Spleen (tissue), 13 donors: ENCODE measurements at places on chromosomes 5 and 9. TPM values are rescaled to one million over a fixed set of nuclear protein-coding genes. Genes with fewer than 3 reads are reported as not detected.

DNA sequence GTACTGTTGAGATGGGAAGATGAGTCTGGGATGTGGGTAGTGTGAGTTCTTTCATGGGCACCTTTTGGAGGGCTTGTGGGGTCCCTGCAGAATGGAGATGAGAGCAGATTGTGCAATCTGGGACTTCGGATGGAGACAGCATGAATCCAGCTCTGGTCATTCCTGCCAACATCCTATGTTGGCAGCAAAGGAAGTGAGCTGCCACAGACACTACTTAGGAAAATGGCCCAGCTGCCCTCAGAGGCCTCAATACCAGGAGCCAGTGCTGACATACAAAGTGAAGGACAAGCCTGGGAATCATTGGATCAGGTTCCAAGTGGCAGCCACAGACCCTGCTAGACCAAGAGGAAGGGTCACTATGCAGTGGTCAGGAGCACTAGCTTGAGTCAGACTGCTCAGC is 402.8 kb downstream of the CDK5RAP2 start:
- H3K4me3 ChIP-seq: no peak overlapping the region
- no peaks in the 10 kb centered on the region for H3K27me3 ChIP-seq
- no peaks in the 10 kb centered on the region for H3K36me3 ChIP-seq

GRCh38 chr9:130288393-130288792 is 22.8 kb downstream of the HMCN2 start:
- H3K36me3 ChIP-seq: no peaks in the 10 kb centered on the region
- peaks cover 10% of the 10 kb centered on the region for H3K4me1 ChIP-seq
- no peak overlapping the region for H3K27ac ChIP-seq

GRCh38 chr9:81146684-81147337 is 542.5 kb downstream of the TLE1 start:
- H3K27me3 ChIP-seq: no peaks in the 10 kb centered on the region
- H3K36me3 ChIP-seq: no peaks in the 10 kb centered on the region
- H3K27ac ChIP-seq: no peak overlapping the region
- DNase-seq: no peak
- no peaks in the 10 kb centered on the region for H3K4me1 ChIP-seq
- no peak overlapping the region for H3K4me3 ChIP-seq

SLC35D2 gene
- 9.8 TPM for polyA plus RNA-seq

DNA sequence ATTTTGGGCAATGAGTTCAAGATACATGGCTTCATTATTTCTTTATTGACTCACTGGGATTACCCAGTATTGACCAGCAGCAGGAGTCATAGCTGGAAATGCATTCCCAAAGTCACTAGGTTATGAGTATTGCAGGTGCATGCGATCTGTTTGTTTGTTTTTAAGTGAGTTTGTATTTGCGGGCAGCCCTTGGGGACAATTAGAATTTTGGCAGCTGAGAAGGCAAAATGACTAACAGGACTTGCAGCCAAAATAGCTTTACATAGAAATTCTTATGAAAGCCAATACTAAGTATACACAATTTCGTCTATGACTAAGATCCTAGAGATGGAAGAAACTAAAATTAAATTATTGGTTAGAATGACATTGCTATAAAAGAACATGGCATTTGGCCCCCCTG is 18.1 kb upstream of the RGMB start:
- no peak for DNase-seq
- no peaks in the 10 kb centered on the region for H3K4me1 ChIP-seq
- no peak overlapping the region for H3K27ac ChIP-seq
- H3K36me3 ChIP-seq: no peaks in the 10 kb centered on the region
- H3K27me3 ChIP-seq: no peaks in the 10 kb centered on the region

GRCh38 chr5:80194468-80194867 is 61.4 kb downstream of the SERINC5 start:
- peaks cover 37% of the 10 kb centered on the region for H3K4me1 ChIP-seq
- no peaks in the 10 kb centered on the region for H3K27me3 ChIP-seq
- DNase-seq: no peak
- H3K4me3 ChIP-seq: no peak overlapping the region
- H3K36me3 ChIP-seq: peaks cover 7% of the 10 kb centered on the region
- no peak overlapping the region for H3K27ac ChIP-seq

LHX6 gene
- polyA plus RNA-seq: 0.04 TPM

GRCh38 chr5:148928141-148928540 is 101.7 kb downstream of the ADRB2 start:
- H3K27ac ChIP-seq: no peak overlapping the region
- no peak for DNase-seq
- H3K4me1 ChIP-seq: no peaks in the 10 kb centered on the region
- no peaks in the 10 kb centered on the region for H3K27me3 ChIP-seq
- no peak overlapping the region for H3K4me3 ChIP-seq

DNA sequence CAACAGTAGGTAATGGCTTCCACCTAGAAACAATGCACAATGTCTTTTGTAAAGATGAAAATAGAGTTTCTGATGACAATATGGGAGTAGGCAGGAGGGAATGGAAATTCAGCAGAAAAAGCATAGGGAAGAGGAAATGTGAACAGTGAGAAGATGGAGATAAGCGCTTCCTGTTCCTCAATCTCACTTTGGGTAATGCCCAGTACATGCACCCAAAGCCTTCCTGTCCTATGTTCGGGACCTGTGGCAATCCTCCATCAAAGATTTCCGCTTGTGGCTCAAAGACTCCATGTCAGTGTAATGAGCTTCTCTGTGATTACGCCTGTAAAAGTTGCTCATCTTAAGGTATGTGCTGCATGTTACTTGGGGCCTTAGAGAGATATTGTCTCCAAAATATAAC is 2.7 kb downstream of the UGT3A1 start:
- no peak overlapping the region for H3K27ac ChIP-seq
- no peak overlapping the region for H3K4me3 ChIP-seq
- no peaks in the 10 kb centered on the region for H3K36me3 ChIP-seq
- no peaks in the 10 kb centered on the region for H3K4me1 ChIP-seq
- DNase-seq: no peak
- no peaks in the 10 kb centered on the region for H3K27me3 ChIP-seq

RGMB gene
- polyA plus RNA-seq: 3.8 TPM

NME5 gene
- 0.13 TPM for polyA plus RNA-seq

GRCh38 chr5:95907067-95907705 is 54.5 kb downstream of the ELL2 start:
- no peak overlapping the region for H3K4me3 ChIP-seq
- peaks cover 8% of the 10 kb centered on the region for H3K36me3 ChIP-seq
- DNase-seq: no peak
- H3K4me1 ChIP-seq: no peaks in the 10 kb centered on the region
- no peaks in the 10 kb centered on the region for H3K27me3 ChIP-seq

CDC25C gene
- 0.37 TPM for polyA plus RNA-seq

DNA sequence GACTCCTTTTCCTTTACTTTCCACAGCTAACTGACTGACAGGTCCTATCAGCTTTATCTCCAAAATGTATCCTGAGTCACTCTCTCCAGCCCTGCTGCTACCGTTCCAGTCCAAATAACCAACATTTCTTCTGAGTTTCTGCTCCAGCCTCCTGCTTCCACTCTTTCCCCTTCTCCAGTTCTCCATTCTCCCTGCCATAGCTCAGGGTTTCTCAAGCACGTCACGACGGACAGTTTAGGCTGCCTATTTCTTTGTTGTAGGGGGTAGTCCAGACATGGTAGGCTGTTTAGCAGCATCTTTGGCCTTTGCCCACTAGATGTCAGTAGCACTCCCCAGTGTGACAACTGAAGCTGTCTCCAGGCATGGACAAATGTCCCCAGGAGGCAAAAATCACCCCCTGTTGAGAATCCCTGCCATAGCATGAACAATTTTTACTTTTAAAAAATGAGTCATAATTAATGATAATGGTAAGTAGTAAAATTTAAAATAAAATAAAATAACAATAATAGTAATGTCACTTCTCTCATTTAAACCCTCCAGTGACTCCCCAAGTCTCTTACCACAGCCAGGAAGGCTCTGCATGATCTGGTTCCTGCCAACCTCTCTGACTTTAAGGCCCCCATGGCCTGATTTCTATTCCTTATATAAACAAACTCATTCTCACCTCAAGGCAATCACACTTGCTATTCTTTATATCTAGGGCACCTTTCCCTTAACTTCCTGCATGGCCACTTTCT is 105.4 kb upstream of the FER start:
- no peaks in the 10 kb centered on the region for H3K27me3 ChIP-seq
- peaks cover 4% of the 10 kb centered on the region for H3K4me1 ChIP-seq
- no peaks in the 10 kb centered on the region for H3K36me3 ChIP-seq
- H3K27ac ChIP-seq: no peak overlapping the region
- no peak for DNase-seq
- no peak overlapping the region for H3K4me3 ChIP-seq

- H3K4me1 ChIP-seq: peaks cover 43% of the 10 kb centered on the region
- peak; percentile 79 for DNase-seq
- H3K36me3 ChIP-seq: no peaks in the 10 kb centered on the region
- H3K27ac ChIP-seq: no peak overlapping the region
- H3K27me3 ChIP-seq: peaks cover 13% of the 10 kb centered on the region
Observed at GRCh38 chr5:141492168-141492885, 3.4 kb downstream of the PCDHGC5 start.

GRCh38 chr5:37375091-37375490 is 4.0 kb upstream of the WDR70 start:
- no peaks in the 10 kb centered on the region for H3K36me3 ChIP-seq
- no peak overlapping the region for H3K4me3 ChIP-seq
- no peaks in the 10 kb centered on the region for H3K27me3 ChIP-seq
- peaks cover 13% of the 10 kb centered on the region for H3K4me1 ChIP-seq

RLN2 gene
- 1.9 TPM for polyA plus RNA-seq

CCDC152 gene
- 2.0 TPM for polyA plus RNA-seq

DNA sequence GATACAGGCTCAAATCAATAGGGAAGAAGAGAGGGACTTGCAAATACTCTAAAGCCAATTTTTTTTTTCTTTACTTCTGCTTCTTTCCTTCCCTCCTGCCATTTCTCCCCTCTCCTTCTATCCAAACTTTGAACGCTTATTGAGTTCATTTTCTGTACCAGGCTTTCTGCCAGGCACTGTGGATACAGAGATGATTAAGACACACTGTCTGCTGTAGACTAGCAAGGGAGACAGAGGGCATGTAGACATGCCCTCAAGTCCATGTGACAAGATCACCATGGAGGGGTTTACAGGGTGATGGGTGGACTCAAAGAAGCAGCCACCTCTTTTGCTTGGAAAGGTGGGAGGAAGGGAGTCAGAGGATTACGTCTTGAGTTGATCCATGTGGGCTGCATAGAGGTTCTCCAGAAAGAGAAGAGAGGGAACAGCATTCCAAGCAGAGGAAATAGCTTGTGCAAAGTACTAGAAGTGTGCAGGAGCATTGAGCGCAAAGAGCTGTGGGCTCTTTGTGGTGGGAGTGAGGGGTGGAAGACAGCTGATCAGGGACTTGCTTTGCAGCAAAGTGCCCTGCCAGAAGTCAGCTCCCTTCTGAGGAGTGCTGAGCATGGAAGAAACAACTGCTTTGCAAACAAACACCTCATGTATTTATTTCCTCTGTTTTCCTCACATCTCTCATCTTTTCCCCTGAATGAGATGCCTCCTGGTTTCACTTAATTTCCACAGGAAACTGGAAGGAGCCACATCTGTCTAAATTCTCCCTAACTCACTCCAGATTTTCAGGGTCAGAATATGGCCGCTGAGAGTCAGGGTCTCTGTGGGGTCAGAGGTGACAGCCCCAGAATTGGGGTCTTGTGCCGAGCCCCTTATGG is 64.4 kb upstream of the COL15A1 start:
- H3K4me3 ChIP-seq: no peak overlapping the region
- H3K36me3 ChIP-seq: no peaks in the 10 kb centered on the region
- DNase-seq: no peak
- H3K27ac ChIP-seq: no peak overlapping the region
- H3K27me3 ChIP-seq: peaks cover 34% of the 10 kb centered on the region
- H3K4me1 ChIP-seq: no peaks in the 10 kb centered on the region

DNA sequence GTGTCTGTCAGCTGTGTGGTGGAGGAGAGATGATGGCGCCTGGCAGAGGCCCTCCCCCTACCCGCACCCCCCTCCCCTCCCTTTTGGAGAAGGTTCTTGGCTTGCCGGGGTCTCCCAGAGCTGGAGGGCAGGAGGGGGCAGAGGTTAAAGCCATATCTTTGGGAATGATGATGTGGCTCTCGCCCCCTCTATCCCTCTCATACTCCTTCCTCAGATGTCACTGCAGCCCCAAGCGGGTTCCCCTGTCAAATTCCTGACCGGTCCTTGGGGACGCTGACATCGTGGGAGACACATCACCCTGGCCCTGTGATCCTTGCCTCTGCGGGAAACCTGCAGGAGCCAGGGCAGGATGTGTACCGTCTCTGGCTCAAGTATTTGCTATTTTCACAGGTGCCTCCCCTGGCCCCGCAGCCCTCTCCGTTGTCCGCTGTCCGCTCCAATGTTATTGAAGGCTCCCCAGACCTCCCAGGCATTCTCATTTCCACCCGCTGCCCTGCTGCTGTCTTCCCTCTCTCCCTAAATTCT is 109.5 kb downstream of the FOXD1 start:
- H3K36me3 ChIP-seq: no peaks in the 10 kb centered on the region
- H3K27me3 ChIP-seq: peaks cover 77% of the 10 kb centered on the region
- no peak overlapping the region for H3K4me3 ChIP-seq
- no peak for DNase-seq

PROB1 gene
- polyA plus RNA-seq: 0.99 TPM

OLFML2A gene
- polyA plus RNA-seq: 3.2 TPM

GRCh38 chr9:127122176-127123063 is at the start of gene ANGPTL2:
Gene ANGPTL2, minus strand, starts transcription at chr9:127122635. Its CDS starts 13,904 bp downstream, at chr9:127108731.
- peaks cover 63% of the 10 kb centered on the region for H3K4me1 ChIP-seq
- peak within 1 kb of the TSS; percentile 48 for H3K4me3 ChIP-seq
- H3K27me3 ChIP-seq: no peaks in the 10 kb centered on the region
- DNase-seq: peak; percentile 92

SH3TC2 gene
- 0.02 TPM for polyA plus RNA-seq

WNK2 gene
- 1.9 TPM for polyA plus RNA-seq

GRCh38 chr5:83711982-83712601 is 8.6 kb downstream of the HAPLN1 start:
- DNase-seq: no peak
- H3K4me1 ChIP-seq: no peaks in the 10 kb centered on the region
- no peak overlapping the region for H3K4me3 ChIP-seq
- H3K27ac ChIP-seq: no peak overlapping the region

GRCh38 chr9:15509931-15510788 is 610 bp downstream of the PSIP1 start:
- peak overlapping the region; percentile 96 for H3K27ac ChIP-seq
- DNase-seq: peak; percentile 91
- peak overlapping the region; percentile 92 for H3K4me3 ChIP-seq

DNA sequence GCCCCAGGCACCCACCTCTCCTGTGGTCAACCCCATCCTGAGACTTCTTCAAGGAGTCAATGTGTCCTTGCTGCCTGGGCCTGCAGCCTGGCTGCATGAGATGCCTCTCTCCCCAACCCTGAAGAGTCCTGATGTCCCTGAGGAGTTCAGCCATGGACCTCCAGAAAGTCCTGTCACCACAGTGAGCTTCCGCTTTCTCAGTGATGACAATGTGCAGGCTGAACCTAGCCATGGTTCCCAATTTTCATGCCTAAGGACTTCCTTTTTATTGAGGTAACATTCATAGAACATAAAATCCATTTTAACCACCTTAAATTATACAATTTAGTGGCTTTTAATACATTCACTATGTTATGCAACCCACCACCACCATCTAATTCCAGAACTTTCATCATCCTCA is 29.1 kb downstream of the DAP start:
- H3K4me3 ChIP-seq: no peak overlapping the region
- no peaks in the 10 kb centered on the region for H3K27me3 ChIP-seq
- H3K36me3 ChIP-seq: peaks cover 23% of the 10 kb centered on the region

DOCK2 gene
- 30.6 TPM for polyA plus RNA-seq

SLC36A3 gene
- polyA plus RNA-seq: not detected
